ENCODE measurements at places on chromosomes 7 and 10. TPM values are rescaled to one million over a fixed set of nuclear protein-coding genes. Genes with fewer than 3 reads are reported as not detected.

GRCh38 chr10:63713191-63714144, 192.3 kb downstream of the REEP3 start:
- DNase-seq = no peak

DNA sequence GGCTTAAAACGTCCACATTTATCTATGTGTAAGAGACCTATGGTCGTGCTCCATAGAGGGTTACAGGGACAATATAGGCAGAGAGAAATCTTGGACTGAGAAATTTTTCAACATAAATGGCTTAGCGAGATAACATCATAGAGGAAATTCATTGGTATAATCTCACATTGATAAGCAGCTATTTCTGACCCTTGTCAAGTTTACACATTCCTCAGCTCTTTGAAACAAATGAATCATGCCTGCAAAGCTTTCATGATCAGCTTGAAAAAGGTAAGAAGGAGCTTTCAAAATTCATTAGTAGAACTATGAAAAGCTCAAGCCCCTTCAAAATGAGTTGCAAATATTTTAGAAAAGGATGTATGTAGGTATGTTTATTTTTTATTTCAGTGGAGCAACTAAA, 478.8 kb downstream of the NEBL start:
- DNase-seq = no peak

Gene DLX6
- polyA plus RNA-seq = not detected

Gene UNCX
- polyA plus RNA-seq = not detected

GRCh38 chr10:124292911-124293615, 125.7 kb downstream of the OAT start:
- no peak for DNase-seq

DNA sequence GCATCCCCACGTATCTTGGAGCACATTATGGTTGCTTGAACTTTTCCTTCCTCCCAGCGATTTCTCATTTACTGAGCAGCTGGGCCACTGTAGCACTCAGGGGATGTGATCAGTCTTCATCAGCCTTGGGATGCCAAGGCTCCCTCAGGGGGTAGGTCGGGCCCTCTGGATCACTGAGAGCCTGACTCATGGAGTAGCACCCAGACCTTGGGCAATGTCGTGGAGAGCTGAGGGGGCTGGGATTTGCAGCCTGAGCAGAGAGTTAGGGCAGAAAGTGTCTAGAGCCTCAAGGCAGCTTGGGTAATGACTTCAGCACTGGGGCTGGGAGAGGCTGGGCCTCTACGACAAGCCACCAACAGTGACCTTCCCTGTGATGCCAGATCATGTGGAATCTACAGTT, 86.5 kb upstream of the CXCL12 start:
- DNase-seq = no peak

DNA sequence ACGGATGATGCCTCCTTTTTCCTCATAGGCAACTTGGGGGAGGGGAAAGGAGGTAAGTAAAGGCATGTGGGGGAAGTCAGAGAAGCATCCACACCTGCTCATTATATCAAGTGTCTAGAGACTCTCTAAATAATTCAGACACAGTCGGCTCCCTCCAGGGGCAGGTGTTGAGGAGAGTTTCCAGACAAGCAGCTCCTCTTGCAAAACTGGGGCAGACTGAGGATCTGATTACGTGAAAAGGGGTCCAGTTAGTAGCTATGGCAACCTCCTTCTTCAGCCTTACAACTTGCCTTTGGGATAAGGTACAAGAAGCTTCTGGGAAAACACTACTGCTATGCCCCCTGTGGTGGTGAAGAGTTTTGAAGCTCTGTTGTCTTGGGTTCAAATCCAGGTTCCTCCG, 39.0 kb upstream of the SORBS1 start:
- DNase-seq = no peak

Gene OR6B1
- polyA plus RNA-seq = not detected

Gene PPP1R9A
- 0.63 TPM for polyA plus RNA-seq

Gene TMEM270
- not detected for polyA plus RNA-seq

DNA sequence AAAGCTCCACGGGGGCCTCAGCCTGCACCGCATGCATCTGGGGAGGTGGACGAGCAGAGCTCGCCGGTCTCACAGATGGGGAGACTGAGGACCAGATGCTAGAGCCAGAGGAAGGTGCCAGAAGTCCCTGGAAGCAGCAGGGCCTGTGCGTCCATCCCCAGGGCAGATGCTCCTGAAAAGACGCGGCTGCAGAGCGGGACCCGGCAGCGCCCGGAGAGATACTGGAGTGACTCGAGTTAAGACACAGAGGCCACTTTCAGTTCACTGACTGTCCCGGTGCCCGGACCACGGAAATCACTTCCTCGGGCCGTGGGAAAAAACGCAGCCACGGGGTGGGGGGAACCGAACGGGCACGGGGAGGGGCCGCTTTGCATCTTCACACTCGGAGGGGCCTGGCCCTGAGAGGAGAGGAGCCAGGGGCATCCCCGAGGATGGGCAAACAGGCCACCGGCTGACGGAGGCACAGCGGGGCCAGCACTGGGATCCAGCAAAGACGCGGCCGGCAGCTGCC, 85.4 kb downstream of the FOXL3 start:
- DNase-seq = no peak

Gene ARPC1B
- 595 TPM for polyA plus RNA-seq

- DNase-seq = peak; percentile 47
Observed at GRCh38 chr10:52308251-52309031, 5.6 kb upstream of the DKK1 start.

- DNase-seq = no peak
Observed at GRCh38 chr10:76492026-76492425, 1060.6 kb downstream of the LRMDA start.

- DNase-seq = no peak
Observed at GRCh38 chr10:111116762-111117445, 40.1 kb downstream of the ADRA2A start.

- no peak for DNase-seq
Observed at GRCh38 chr7:156419782-156420181, 220.8 kb upstream of the RNF32 start.

Gene MOGAT3
- polyA plus RNA-seq = not detected

DNA sequence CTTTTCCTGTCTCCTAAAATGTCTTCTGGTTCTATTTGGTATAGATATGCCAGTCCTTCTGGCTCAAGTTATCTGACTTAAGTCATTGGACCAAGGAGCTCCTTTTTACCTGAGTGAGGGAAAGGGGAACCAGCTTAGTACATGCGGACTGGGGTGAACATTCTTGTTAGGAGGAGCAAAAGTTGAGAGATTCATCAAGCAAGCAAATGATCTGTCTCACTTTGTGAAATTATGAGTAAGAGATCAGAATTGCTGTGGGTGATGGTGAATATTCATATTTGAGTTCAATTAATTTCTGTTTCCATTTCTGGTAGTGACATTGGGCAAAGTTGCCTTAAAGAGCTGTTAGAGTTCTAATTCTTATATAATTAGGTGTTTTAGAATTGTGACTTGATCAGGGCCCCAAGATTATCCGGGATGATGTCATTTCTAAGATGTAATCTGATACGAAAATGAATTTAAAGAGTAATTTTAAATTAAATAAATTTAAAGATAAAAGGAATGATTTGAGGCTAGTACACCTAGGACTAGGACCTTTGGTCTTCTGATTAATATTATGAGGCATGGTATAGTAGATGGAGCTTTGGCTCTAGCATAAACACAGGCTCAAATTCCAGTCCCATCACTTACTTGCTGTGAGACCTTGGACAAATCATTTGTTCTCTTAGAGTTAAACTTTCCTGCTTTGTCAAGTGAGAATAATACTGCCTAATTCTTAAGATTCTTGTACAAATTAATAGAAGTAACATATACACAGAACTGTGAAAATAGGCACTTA, 60.4 kb upstream of the STRIP2 start:
- DNase-seq = no peak

- no peak for DNase-seq
Observed at GRCh38 chr7:54292171-54292925, 249.8 kb upstream of the VSTM2A start.

- DNase-seq = no peak
Observed at GRCh38 chr7:100044718-100045117, 4.9 kb upstream of the ZSCAN21 start.

DNA sequence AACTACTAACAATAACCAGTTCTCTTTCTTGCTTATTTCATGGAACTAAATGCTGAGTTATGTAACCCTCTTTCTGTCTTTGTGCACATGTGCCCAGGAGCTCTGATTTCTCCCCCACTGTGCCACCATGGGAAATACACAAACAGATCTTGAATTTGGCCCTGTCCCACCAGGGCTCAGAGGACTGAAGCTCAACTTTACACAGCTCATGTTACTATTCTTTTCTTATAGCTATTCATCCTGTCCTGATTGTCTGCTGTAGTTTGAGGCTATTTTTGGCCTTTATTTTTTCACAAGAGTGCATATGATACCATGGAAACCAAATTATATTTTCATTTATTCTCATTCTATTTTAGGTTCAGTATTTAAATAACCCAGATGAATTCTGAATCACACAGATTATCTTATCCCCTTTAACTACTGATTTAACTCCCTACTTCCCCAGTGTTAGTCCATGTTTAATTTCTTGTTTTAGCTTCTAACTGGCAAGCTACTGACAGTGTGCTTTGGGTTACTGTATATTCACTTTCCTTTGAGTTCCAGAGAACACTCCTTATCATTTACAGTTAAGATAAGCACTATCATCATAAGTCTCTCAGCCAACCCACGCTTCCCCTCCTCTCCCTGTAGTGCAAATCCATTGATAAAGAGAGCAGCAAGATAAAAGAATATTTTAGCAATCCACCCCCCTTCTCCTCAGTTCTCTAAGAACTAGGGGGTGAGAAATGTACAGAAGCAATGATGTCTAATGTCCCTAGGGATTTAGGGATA, 71.8 kb upstream of the GSDME start:
- no peak for DNase-seq

All from naive B cell (primary cell).